Effector CD4-positive, alpha-beta T cell (primary cell): ENCODE measurements at places on chromosomes 11 and 22.

DNA sequence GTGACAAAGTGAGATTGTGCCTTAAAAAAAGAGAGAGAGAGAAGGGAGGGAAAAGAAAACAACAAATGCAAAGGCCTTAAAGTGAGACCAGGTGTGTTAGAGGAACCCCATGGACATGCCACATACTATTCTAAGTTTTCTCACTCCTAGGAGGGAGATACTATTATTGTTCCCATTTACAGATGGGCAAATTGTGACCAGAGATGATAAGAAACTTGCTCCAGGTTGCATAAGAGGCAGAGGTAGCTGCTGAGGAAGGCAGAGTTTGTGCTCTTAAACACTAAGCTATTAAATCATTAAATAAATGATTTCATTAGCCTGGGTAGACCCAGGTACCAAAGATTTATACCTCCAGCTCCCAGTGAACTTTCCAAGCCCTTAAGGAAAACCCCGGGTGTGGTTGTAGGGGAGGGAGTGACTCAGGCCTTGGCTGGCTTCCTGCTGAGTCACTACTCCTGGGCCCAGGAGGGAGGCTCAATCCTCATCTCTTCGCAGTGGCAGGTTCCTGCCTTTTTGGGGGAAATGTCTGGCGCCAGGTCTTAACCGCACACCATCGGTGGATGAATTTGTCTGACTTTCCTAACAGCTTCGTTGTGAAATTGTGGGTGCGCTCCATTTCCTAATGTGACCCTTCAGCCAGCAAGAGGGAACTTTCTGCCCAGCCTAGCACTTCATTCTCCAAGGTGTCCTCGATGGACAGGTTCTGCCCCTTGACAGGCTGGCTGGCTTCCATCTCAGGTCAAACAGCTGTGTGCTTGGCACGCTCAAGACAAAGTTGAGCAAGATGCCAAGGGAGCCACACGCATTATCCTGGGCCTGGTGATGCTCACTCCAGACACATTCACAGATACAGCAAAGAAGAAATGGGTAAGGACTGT lies 33.4 kb upstream of the PTPRJ start:
- DNase-seq: no peak

DNA sequence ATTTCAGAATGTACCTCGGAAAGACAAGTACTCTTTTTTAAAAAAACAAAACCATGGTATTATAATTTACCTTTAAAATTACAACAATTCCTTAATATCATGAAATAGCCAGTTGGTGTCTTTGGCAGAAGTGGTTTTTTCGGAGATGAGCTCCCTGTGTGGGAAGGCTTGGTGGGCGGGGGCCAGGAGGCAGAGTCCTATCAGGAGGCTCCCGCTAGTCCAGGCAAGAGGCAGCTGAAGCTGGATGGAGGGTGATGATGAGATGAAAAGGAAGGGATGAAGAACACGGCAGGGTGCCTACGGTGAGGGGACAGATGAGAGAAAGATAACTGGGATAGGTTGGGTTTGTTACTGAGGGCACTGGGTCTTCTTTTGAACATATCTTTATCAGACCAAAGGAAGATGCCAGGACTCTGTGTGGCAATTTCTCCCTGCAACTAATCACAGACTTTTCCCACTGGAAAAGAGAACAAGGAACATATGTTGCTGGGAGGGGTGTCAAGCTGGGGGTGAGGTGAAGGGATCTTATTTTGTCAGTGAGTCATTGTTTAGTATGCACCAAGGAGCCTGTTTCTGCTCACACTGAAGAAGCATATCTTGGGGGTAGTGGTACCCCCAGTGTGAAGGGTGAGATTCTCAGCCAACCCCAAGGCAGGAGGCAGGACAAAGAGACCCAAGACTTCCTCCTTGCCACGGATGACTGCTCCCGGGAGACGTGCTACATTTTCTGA lies 91.5 kb upstream of the YWHAH start:
- no peak for DNase-seq

DNA sequence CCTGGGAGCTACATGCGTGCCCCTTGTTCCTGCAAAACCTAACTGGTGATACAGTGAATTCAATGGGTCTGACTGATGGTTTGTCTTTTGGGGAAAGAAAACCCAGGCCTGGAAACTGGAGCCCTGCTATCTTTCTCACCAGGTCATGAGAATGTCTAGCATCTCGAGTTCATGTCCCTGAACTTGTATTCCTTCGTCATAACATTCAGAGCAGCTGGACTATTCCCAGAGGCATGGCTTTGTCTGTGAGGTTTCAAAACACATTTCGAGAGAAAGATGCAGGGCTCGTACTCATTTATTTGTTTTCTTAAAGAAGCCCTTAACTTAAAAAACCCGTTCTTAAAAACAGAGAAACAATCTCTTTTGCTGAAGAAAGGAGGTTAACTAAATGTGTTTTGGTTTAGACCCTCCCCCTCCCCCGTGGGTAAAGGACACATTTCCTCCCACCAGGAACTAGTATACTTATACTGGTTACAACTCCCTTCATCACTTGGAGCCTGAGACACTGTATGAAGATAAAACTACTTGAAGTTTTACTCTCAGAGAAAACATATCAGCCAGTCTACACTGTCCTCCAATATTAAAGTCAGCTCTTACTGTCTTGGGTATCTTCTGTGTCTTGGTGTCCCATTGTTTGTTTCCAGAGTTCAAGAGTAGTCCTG lies 43.2 kb downstream of the ME3 start:
- DNase-seq: no peak

- DNase-seq: peak; percentile 72
Observed at GRCh38 chr11:73980001-73980961, 2.4 kb downstream of the UCP2 start.

DNA sequence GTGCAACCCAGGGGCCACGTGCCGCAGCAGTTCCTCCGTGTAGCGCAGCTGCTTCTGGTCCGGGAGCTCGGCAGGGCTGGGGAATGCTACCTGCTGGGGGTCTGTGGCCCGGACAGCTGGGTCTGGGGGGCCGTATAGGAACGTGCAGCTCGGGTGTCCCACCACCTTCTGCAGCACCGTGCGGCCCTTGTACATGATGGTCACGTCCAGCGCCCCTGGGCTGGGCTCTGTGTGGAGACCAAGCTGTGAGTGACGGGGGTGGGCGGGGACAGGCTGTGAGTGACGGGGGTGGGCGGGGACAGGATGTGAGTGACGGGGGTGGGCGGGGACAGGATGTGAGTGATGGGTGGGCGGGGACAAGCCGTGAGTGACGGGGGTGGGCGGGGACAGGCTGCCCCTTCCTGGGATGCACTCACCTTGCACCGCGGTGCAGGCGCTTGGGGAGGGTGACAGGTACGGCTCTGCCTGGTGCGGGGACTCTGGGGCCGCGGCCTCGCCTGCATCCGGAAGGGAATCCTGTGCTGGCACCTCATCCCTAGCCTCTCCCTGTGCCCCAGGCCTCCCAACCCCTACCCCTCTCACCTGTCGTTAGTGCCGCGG lies 2.3 kb downstream of the IRF7 start:
- peak; percentile 85 for DNase-seq

DNA sequence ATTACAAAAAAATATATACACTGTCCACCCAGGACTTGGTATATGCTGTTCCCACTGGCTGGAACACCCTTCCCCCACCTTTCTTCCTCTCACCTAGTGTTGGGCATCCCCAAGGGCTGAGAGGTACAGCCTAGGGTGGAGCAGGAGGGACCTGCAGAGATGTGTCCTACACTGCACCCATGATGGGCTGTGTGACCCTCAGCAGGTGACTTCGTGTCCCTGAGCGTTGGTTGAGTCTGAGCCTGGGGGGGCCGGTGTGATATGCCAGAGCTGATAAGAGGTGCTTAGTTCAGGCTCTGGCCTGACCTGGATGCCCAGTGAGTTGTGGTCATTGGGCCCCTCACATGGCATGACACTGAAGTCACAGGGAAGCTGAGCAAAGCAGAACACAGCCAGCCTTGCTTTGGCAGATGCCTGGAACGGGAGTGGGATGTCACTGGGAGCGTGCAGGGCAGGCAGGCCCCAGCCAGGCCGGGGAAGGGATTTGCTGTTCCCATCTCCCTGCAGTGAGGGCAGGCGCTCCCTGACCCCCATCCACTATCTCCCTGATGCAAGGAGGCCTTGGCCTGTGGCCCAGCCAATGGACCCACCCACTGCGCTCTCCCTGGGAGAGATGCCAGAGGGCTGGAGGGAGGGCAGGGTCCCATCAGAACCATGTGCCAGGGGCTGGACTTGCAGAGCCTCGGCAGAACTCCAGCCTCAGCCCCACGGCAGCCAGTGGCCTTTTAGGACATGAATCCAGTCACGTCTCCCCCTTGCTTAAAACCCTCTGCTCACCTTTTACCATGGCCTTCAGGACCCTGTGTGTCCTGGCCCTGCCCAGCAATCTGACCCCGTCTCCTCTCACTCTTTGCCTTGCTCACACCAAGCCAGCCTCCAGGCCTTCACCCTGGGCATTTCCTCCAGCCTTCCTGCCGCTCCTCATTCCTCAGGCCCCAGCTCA lies 138.9 kb downstream of the MN1 start:
- no peak for DNase-seq

DNA sequence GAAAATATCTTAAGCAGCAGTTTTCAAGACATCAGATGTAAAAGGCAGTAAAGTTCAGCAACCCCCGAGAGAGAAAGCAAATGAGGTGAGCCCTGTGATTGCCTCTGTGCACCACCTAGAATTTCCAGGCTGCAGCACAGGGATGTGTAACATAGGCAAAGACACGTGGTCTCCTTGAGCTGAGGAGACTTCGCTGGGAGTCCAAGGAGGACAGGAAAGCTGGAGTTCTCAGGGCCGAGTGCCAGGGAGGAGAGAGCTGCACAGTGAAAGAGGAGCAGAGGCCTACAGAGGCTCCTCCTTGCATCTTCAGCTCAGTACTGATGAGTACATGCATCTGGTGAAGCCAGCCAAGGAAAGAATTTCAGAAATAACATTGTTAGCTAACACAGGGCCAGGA lies 17.6 kb upstream of the TOLLIP start:
- no peak for DNase-seq

- DNase-seq: no peak
Observed at GRCh38 chr11:109957000-109957399, 136.2 kb upstream of the ZC3H12C start.

GRCh38 chr11:74357449-74357848 lies 40.8 kb downstream of the PGM2L1 start:
- no peak for DNase-seq

- DNase-seq: no peak
Observed at GRCh38 chr11:35089666-35090065, 49.3 kb upstream of the CD44 start.
